ENCODE measurements at places on chromosomes 2 and 18. TPM values are rescaled to one million over a fixed set of nuclear protein-coding genes. Genes with fewer than 3 reads are reported as not detected.

DNA sequence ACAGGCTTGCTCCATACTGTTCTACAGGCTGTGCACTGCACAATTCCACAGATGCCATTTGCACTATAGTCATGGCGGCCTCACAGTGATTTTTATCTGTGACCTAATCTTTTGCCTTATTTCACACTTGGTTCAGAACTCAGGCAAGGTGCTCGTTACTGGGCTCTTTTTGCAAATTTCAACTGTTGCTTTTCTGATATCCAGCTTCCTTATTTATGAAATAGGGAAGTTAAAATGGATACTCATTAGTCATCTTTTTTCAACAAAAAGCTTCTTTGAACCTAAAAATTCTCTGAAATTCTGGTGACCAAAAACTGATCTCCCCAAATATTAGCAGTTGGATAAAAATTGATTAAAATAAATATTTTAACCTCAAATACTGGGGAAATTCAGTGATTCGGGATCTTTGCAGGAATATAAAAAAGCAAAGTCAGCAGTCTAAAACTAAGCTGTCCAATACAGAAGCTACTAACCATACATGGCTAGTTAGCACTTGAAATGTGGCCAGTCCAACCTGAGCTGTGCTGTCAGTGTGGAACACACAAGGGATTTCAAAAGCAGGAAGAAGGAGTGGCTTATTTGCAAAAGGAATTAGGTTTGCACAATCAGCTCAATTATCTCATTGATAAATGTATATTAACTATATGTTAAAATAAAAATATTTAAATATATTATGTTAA is 134.4 kb downstream of the COL4A4 start:
- H3K27ac ChIP-seq = no peak overlapping the region
- no peaks in the 10 kb centered on the region for H3K4me1 ChIP-seq
- no peaks in the 10 kb centered on the region for H3K27me3 ChIP-seq
- H3K4me3 ChIP-seq = no peak overlapping the region
- DNase-seq = no peak
- H3K36me3 ChIP-seq = no peaks in the 10 kb centered on the region

GRCh38 chr2:164793529-164793928 is 48.1 kb downstream of the COBLL1 start:
- H3K27ac ChIP-seq = peak overlapping the region; percentile 59
- no peaks in the 10 kb centered on the region for H3K4me1 ChIP-seq
- H3K36me3 ChIP-seq = no peaks in the 10 kb centered on the region
- DNase-seq = no peak

- H3K4me1 ChIP-seq = no peaks in the 10 kb centered on the region
- H3K36me3 ChIP-seq = no peaks in the 10 kb centered on the region
- H3K27ac ChIP-seq = no peak overlapping the region
- H3K27me3 ChIP-seq = no peaks in the 10 kb centered on the region
- no peak overlapping the region for H3K4me3 ChIP-seq
These were observed 33.5 kb downstream of the PTPN18 start for GRCh38 chr2:130389358-130389757.

HRH4 gene
- not detected for total RNA-seq

PLEK gene
- total RNA-seq = 4.4 TPM

- H3K27ac ChIP-seq = peak overlapping the region; percentile 45
- H3K27me3 ChIP-seq = no peaks in the 10 kb centered on the region
- peak overlapping the region; percentile 4 for H3K4me3 ChIP-seq
- H3K36me3 ChIP-seq = no peaks in the 10 kb centered on the region
- no peaks in the 10 kb centered on the region for H3K4me1 ChIP-seq
These were observed 308.4 kb downstream of the XIRP2 start for GRCh38 chr2:167196461-167197252.

DNA sequence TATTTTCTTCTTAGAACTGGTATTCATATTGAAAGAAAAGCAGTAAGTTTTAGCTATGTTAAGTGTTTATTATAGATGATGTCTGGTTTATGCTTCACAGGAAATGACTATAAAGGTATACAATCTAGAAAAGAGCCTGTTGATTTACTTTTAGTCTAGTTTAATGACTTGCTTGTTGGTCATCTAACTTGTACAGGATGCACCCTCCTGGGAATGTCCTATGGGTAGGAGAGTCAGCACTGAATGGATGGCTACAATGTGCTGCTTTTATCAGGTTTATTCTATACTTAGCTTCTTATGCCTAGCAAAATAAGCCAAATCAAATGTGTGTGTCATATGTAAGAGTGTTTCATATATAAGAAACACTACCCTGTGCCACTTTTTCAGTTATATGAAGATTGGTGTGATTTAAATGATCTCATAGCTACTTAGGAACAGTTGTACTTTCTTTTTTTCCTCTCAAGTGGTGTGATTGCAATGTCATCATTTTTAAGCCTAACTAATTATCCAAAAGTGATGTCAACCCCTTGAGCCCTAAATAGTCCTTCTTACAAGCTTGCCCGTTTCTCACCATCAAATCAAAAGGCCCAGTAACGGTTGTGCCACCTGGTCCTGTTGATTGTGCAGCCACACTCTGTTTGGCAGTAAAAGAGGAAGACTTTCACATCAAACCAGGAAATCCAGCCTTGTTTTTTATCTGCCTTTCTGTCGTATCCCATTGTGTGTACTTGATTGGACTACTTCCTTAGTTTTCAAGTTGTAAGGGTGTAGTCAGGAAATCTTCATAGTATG is 176.0 kb downstream of the DIS3L2 start:
- H3K4me3 ChIP-seq = no peak overlapping the region
- peaks cover 7% of the 10 kb centered on the region for H3K36me3 ChIP-seq
- H3K27ac ChIP-seq = no peak overlapping the region
- no peaks in the 10 kb centered on the region for H3K27me3 ChIP-seq
- no peak for DNase-seq

GRCh38 chr18:49921318-49921985 is 108.1 kb upstream of the ACAA2 start:
- no peaks in the 10 kb centered on the region for H3K27me3 ChIP-seq
- no peak overlapping the region for H3K27ac ChIP-seq
- no peaks in the 10 kb centered on the region for H3K36me3 ChIP-seq

GRCh38 chr18:28514699-28515098 is 337.8 kb upstream of the CDH2 start:
- no peak overlapping the region for H3K4me3 ChIP-seq
- no peaks in the 10 kb centered on the region for H3K36me3 ChIP-seq
- H3K4me1 ChIP-seq = no peaks in the 10 kb centered on the region
- no peak for DNase-seq
- H3K27me3 ChIP-seq = no peaks in the 10 kb centered on the region

DNA sequence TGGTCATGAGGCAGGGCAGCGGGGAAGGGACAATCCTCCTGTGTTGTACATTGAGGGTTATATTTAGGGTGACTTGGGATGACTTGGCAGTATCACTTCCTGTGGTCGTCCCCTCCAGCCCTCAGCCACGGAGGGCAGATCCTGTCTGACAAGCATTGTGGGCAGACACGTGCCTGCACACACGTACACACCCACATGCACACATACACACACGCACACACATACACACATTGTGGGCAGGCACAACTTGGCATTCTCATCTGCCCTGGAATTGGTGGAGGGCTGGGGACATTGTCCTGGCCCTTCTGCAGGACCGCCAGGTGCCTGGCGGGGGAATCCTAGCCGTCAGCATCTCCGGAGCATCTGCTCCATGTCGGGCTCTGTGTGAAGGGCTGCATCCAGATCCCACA is 47.6 kb downstream of the ODC1 start:
- peak overlapping the region; percentile 2 for H3K27ac ChIP-seq
- no peaks in the 10 kb centered on the region for H3K36me3 ChIP-seq
- H3K4me1 ChIP-seq = peaks cover 56% of the 10 kb centered on the region

- no peaks in the 10 kb centered on the region for H3K27me3 ChIP-seq
- no peak for DNase-seq
- no peaks in the 10 kb centered on the region for H3K36me3 ChIP-seq
- no peak overlapping the region for H3K27ac ChIP-seq
- H3K4me3 ChIP-seq = no peak overlapping the region
- H3K4me1 ChIP-seq = no peaks in the 10 kb centered on the region
These were observed 56.6 kb upstream of the NOL4 start for GRCh38 chr18:34281290-34281689.

GRCh38 chr2:209763106-209763505 is 8.5 kb upstream of the UNC80 start:
- H3K4me1 ChIP-seq = no peaks in the 10 kb centered on the region
- no peak overlapping the region for H3K27ac ChIP-seq
- no peaks in the 10 kb centered on the region for H3K27me3 ChIP-seq
- no peak overlapping the region for H3K4me3 ChIP-seq
- DNase-seq = no peak

GPR35 gene
- total RNA-seq = 0.86 TPM

GRCh38 chr2:51105811-51106210 is 73.9 kb upstream of the NRXN1 start:
- DNase-seq = no peak
- no peaks in the 10 kb centered on the region for H3K36me3 ChIP-seq
- H3K27ac ChIP-seq = no peak overlapping the region
- no peak overlapping the region for H3K4me3 ChIP-seq

- DNase-seq = no peak
- H3K4me3 ChIP-seq = no peak overlapping the region
- no peaks in the 10 kb centered on the region for H3K27me3 ChIP-seq
- H3K4me1 ChIP-seq = no peaks in the 10 kb centered on the region
- peaks cover 12% of the 10 kb centered on the region for H3K36me3 ChIP-seq
These were observed 160.1 kb downstream of the HAUS1 start for GRCh38 chr18:46264255-46264654.

DNA sequence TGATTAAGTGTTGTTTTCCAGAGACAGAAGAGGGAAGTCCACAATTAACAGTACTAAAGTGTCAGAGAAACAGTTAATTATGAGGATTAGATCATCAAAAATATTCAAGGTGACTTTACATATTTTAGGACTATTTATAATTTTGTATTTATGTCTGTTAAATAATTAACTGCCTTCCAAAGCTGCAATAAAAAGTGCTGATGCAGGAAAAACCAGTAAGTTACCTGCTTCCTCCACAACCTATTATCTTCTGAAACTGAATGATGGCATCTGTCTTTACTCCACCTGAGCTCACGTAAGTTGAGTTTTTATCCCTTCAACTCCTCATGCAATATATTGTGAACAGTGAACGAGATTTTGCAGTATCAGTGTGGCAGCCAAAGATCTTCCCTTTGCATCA is 570.7 kb downstream of the THSD7B start:
- no peaks in the 10 kb centered on the region for H3K36me3 ChIP-seq
- no peak for DNase-seq
- no peak overlapping the region for H3K27ac ChIP-seq

INHA gene
- total RNA-seq = 1.0 TPM

VSNL1 gene
- 41.7 TPM for total RNA-seq

DNA sequence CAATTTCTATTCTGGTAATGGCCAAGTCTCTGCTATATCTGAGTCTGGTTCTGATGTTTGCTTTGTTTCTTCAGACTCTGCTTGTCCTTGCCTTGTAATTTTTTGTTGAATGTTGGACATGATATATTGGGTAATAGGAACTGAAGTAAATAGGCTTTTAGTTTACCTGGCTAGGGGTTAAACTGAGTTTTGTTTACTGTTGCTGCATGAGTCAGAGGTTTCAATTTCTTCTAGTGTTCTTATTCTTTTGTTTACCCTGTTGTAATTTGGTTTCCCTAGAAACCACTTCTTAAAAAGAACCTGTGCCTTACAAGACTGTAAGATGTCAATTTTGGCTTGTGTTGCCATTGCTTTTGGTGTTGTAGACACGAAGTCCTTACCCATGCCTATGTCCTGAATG is 285.0 kb upstream of the KCNH7 start:
- H3K4me1 ChIP-seq = no peaks in the 10 kb centered on the region
- no peak overlapping the region for H3K4me3 ChIP-seq
- no peak for DNase-seq
- H3K36me3 ChIP-seq = no peaks in the 10 kb centered on the region

DNA sequence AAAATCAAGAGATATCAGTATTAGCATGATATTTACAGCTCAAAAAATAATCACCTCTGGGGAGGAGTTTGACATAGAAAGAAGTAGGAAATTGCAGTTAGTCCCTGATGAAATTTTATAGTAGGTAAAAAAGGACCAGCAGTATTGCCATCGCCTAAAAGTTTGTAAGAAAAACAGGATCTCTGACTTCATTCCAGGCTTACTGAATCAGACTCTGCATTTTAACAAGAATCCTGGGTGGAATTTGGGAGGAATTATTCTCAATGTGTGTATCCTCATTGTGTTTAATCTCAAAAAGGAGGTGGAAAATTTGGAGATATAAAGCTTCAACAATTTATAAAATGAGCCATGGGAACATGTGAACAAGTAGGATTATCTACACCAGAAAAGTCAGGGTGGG is 31.2 kb upstream of the STAT1 start:
- H3K4me1 ChIP-seq = no peaks in the 10 kb centered on the region
- H3K27ac ChIP-seq = no peak overlapping the region
- DNase-seq = no peak

DNA sequence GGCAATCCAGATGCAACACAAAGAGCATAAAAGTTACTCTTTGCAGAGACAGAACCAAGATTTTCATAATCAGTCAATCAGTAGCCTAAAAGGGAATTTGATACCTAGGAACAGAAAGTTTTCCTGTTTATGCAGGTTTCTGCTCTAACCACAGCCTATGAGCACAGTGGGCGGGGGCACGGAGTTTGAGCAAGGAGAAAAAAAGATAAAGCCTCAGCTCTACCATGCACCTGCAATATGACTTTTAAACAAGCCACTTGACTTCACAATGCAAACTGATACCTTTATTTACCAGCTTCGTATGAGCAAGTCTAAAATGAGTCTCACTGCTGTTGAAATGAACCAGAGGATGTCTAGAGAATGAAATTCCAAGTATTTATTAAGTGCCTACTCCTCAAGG is 5.6 kb upstream of the LRATD1 start:
- no peak overlapping the region for H3K4me3 ChIP-seq
- H3K36me3 ChIP-seq = no peaks in the 10 kb centered on the region
- no peak overlapping the region for H3K27ac ChIP-seq

PARD3B gene
- total RNA-seq = 12.2 TPM

PLGLB1 gene
- total RNA-seq = not detected

- peak overlapping the region; percentile 3 for H3K4me3 ChIP-seq
- DNase-seq = peak; percentile 99
- H3K4me1 ChIP-seq = no peaks in the 10 kb centered on the region
- H3K27me3 ChIP-seq = no peaks in the 10 kb centered on the region
These were observed 20.4 kb downstream of the TMSB10 start for GRCh38 chr2:84925724-84926376.

GALNT13 gene
- total RNA-seq = 2.2 TPM

PAIP2B gene
- total RNA-seq = 21.3 TPM

- no peak overlapping the region for H3K27ac ChIP-seq
- DNase-seq = no peak
- H3K36me3 ChIP-seq = peaks cover 13% of the 10 kb centered on the region
- peaks cover 7% of the 10 kb centered on the region for H3K4me1 ChIP-seq
- no peak overlapping the region for H3K4me3 ChIP-seq
These were observed 36.5 kb downstream of the APOB start for GRCh38 chr2:21007129-21008013.

- DNase-seq = no peak
- H3K27ac ChIP-seq = no peak overlapping the region
- no peaks in the 10 kb centered on the region for H3K4me1 ChIP-seq
These were observed 285.7 kb upstream of the DCC start for GRCh38 chr18:52054324-52054723.

GRCh38 chr2:54107455-54107764 is 8.0 kb upstream of the ACYP2 start:
- no peak for DNase-seq
- peaks cover 6% of the 10 kb centered on the region for H3K4me1 ChIP-seq
- no peak overlapping the region for H3K27ac ChIP-seq
- H3K36me3 ChIP-seq = no peaks in the 10 kb centered on the region
